ENCODE measurements at places on chromosomes 5 and 9. TPM values are rescaled to one million over a fixed set of nuclear protein-coding genes. Genes with fewer than 3 reads are reported as not detected.

GRCh38 chr5:37370550-37370863 lies 399 bp downstream of the NUP155 start:
- no peak for DNase-seq

- no peak for DNase-seq
Measured at GRCh38 chr5:118174671-118175070, 813.7 kb downstream of the DTWD2 start.

DNA sequence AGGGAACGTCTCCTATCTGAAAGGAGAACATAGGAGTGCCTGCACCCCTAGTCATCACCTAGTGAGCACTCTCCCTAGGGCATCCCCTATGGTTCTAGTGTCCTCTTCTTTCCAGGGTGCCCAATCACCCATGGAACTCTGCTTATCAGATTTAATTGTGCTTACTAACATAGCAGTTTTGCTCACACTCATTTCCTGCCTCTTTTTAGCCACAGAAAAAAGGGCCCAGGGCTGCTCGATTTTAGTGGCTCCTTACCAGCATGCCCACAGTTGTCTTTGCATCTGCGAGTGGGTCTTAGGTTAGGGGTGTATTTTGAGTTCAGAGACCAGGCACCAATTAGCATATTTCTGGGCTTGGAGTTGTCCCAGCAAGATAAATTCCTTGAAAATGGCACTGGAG lies 1110.2 kb downstream of the TAF11L14 start:
- DNase-seq: peak; percentile 18

GRCh38 chr5:151709109-151709735 lies 22.5 kb upstream of the SPARC start:
- no peak for DNase-seq

- DNase-seq: no peak
Measured at GRCh38 chr9:85743275-85744128, 1.7 kb upstream of the AGTPBP1 start.

- DNase-seq: no peak
Measured at GRCh38 chr9:27131731-27132130, 22.7 kb downstream of the TEK start.

GRCh38 chr9:121876658-121877271 lies 216.3 kb downstream of the TTLL11 start:
- no peak for DNase-seq

GRCh38 chr5:914174-914573 lies 21.5 kb downstream of the TRIP13 start:
- DNase-seq: no peak

DNA sequence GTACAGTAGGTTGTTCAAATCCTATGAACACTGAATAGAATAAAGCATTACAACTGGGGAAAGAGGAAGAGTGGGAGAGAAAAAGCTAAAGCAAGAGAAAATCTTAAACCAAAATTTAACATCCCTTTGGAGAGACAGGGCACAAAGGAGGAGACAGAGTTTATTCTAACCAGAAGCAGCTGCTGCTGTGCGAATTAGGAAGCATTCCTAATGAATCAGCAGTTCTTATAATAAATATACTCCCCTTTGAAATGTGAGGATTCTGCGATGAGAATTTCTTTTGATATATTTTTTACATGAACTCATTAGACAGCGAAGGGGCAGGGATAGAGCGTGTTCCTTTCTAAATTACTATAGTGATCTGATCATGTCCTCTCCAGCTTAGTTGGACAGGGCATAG lies 233.4 kb downstream of the DENND1A start:
- no peak for DNase-seq

- no peak for DNase-seq
Measured at GRCh38 chr9:76200745-76201144, 193.5 kb downstream of the RFK start.

DNA sequence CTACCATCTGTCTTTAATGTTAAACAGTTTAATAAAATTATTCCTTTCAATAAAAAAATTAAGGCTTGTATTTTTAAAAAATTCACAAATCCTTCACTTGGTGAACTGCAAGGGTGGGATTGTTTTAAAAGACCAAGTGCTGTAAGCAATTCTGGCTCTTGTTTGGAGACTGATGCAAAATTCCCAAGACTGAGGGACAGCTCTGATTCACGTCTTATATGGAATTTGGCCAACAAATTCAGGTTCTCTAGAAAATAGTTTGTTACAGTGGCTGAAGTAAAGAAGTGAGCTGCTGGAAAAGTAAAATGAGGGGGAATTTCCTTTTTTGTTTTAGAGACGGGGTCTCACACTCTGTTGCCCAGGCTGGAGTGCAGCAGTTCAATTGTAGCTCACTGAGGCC lies 58.3 kb downstream of the PRELID2 start:
- no peak for DNase-seq

DNA sequence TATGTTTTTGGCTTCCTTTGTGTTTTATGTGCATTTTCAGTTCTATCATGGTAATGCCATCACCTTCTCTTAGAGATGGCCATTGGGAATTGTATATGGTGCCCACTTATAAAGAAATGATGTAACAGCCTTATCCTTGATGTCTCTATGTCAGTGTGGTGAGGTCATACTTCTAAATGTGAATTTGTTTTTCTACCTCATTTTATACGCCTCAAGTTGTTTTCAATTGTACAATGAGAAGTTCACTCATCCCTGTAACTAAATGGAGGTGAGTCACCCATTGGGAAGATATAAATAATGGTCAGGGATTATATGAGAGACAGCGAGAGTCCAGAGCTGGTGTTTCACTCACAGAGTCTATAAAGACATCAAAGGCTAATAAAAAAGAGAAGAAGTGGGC lies 402.4 kb downstream of the AGTPBP1 start:
- no peak for DNase-seq

DNA sequence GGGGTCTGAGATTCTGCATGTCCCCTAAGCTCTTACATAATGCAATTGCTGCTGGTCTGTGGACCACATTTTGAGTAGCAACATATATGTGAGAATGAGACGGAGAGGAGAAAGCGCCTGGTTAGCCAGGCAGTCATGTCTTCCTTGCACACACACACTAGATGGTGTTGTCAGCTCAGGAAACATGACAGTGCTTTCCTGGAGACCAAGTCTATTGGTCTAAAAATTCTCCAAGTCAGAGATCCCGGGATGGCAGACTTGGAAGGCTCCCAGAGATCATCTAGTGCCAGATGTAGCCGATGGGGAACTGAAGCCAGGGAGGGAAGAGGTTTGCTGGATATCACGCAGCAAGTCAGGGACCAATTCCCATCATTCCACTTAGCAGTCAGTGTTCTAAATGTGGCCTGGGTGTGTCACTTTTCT lies 53.4 kb downstream of the GALNT12 start:
- no peak for DNase-seq

DNA sequence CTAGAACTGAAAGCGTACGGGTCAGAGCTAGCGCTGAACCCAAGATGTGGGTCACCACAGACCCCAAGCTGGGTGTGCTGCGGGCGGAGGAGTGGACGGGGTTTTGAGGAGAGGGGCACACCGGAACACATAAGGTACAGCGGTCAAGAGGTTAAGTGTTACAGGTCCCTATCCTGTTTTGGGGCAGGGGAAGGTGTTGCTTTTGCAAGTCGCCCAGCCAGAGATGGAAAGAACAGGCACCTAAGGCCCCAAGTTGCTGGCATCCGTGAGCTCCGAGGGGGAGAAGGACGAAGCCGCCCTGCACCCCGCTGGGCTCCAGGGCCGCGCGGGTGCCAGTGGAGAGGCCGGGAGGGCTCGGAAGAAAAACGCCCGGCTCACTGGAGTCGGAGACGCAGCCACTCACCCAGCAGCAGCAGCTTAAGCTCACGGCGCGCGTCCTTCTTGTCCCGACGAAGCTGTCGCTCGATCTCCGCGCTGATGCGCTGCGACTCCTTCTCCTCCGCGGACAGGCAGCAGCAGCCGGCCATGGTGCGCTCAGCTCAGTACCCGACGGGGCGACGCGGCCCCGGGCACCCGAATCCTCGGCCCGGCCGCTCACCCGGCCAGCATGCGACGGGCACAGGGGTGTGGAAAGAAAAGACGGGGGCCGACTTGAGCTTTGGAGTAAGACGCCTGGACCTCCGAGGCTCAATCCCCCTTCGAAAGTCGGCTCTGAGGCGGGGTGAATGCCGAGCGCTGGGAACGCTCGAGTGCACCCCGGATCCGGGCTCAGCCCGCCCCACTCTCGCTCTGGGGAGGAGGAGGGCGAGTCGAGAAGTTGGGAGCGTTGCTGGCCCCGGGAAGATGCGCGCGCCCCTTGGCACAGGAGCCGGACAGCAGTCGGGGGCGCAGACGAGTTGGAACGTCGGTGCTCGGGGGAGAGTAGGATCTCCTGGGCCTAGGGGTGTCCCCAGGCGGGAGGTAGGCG lies 572 bp downstream of the GNA14 start:
- no peak for DNase-seq

- no peak for DNase-seq
Measured at GRCh38 chr5:123543438-123543837, 31.5 kb downstream of the CSNK1G3 start.

DNA sequence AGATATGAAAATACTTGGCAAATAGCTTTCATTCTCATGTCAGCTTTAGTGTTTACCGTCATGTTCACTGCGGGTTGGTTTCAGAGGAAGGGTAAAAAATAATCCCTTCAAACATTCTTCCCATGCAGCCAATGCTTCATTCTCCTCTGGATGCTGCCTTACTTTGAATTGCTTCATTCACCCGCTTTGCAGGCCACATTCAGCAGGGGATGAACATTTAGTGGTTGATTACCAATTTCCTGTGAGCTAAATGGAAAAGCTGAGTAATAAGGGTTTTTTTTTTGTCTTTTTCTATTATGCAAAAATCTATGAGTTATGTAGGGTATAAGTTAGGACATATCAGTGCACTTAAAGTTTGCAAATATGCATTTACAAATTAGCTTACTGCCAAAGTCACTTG lies 96.3 kb upstream of the MEF2C start:
- DNase-seq: no peak

DNA sequence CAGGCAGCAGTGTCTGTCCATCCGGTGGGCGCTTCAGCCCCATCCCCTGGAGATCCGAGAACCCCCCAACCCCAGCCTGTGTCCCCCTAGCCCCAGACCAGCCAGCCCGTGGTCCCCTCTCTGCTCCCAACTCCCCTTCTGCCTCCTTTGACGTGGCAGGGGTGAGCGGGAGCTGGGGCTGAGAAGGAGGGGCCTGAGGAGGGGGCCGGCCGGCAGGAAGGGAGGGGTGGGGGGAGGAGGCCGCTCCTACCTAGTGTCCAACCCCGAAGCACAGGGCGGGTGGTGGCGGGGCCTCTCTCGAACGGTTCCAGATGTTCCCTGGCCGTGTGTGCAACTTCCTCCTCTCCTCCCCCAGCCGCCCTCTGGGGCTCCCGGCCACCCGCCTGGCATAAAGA lies 31.0 kb downstream of the GOLGA2 start:
- DNase-seq: no peak

DNA sequence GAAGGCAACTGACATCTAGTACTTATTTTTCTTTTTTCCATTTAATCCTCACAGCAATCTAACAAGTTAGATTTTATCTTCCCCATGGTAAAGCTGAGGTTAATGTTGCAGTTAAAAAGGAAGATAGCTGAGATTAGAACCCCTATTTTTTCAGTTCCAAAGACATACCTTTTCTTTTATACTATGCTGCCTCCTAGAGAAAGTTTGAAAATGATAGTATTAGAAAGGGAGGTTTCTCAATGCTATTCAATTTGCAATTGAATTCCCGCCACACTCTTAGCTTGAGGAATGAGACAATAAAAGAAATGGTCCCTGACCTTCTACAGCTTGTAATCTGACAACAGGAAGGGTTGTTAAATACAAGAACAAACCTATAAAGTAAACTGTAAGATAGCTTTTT lies 195.9 kb upstream of the TRIM32 start:
- DNase-seq: no peak

DNA sequence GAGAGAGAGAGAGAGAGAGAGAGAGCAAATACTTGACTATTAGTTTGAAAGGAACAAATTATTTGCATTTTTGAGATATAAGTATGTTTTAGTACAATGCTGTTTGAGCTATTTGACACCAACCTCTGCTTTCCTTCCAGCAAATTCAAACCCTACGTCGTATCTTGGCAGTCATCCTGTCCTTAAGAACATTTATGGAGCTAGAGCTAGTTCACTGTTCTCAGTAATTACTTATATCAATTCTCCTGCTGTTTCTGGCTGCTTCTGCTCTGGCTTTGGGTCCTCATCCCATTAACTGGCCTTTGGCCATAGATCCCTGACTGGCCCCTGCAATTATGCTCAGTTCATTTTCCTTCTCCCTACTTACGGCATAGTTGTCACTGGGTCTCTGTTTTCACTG lies 19.9 kb upstream of the ERAP2 start:
- DNase-seq: no peak

- no peak for DNase-seq
Measured at GRCh38 chr5:124193371-124193789, 553.1 kb downstream of the ZNF608 start.

DNA sequence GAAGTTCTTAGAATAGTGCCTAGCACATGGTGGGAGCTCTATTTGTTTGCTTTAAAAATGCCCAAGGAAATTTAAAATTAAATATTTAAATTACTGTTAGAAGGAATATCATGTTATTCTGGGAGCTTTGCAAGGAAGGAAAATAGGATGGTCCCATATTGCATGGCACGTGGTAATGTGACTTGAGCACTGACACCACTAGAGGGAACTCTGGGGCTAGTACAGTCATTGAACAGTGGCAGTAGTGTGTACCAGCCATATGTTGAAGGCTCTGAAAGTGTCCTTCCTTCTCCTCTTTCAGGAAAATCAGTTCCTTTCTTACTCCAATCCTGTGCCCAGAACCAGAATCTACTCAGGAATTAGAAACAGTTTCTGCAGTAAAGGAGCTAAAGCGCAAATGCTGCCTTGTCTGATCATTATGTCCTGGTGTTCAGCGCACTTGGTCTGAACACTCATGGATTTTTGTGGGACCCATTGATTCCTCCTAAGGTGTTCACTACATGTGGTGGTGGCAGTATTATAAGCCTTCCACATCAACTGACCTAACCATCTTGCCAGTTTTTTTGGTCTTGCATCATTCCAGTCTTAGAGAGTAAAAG lies 54.1 kb downstream of the GDA start:
- no peak for DNase-seq

DNA sequence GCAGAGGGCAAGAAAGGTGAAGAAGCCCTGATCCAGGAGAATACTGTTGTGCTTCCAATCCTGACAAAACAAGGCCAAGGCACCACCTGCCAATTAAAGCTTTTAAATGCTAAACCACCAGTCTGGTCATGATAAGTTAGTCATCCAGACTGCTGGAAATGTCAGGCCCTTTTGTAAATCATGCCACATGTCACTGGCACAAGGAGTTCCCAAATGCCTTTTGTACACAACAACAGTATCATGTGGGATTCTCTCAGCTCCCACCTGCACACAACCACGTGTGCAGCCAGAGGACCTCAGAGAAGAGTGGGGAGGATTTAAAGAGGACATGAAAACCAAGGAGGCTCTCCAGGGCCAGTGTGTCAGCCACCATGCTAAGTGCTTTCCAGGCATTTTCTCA lies 99.3 kb downstream of the CDK5RAP2 start:
- DNase-seq: no peak

Gene MARCHF11
- not detected for total RNA-seq

Gene ADRA1B
- total RNA-seq: not detected

Gene GPR151
- total RNA-seq: not detected

Gene PCDHA8
- not detected for total RNA-seq

Gene GARNL3
- total RNA-seq: 0.72 TPM

Gene TUSC1
- not detected for total RNA-seq

Gene LRRC70
- 3.4 TPM for total RNA-seq

Gene OR2V1
- not detected for total RNA-seq

Gene FAM78A
- 44.2 TPM for total RNA-seq

Gene BHMT2
- total RNA-seq: not detected

Gene TMEM252
- total RNA-seq: not detected

Gene SPATA31C1
- not detected for total RNA-seq

Gene ARSI
- 0.61 TPM for total RNA-seq

Gene C9orf43
- total RNA-seq: 0.61 TPM

Gene CCL27
- total RNA-seq: not detected

Gene BAAT
- total RNA-seq: not detected

Gene CETN3
- 3.4 TPM for total RNA-seq

Gene GPX3
- total RNA-seq: not detected

All from CD8-positive, alpha-beta T cell (primary cell).